ENCODE measurements at places on chromosomes 13 and 19. TPM values are rescaled to one million over a fixed set of nuclear protein-coding genes. Genes with fewer than 3 reads are reported as not detected.

DNA sequence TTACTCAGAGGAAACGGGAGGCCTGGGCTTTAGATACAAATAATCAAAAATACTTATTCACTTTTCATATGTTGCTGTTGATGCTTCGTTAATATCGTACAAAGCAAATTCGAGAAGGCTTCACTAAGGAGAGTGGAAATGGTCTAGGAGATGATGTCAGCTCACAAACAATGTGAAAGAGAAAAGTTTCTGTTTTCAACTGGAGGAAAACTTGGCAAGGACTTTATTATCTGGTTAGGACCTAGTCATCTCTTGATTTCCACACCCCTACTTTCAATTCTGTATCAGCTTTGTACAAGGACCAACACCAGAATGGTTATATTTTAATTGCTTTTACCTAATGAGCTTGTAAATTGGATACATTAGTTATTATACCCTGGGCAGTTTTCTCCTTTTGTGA lies 88.0 kb downstream of the SLC10A2 start:
- DNase-seq: no peak

GRCh38 chr13:110257408-110257807 lies 49.5 kb downstream of the COL4A1 start:
- DNase-seq: no peak

IL12RB1 gene
- total RNA-seq: 0.24 TPM

NXNL1 gene
- total RNA-seq: not detected

CYP4F3 gene
- total RNA-seq: 0.88 TPM
